ENCODE measurements at places on chromosomes 11 and 22.

DNA sequence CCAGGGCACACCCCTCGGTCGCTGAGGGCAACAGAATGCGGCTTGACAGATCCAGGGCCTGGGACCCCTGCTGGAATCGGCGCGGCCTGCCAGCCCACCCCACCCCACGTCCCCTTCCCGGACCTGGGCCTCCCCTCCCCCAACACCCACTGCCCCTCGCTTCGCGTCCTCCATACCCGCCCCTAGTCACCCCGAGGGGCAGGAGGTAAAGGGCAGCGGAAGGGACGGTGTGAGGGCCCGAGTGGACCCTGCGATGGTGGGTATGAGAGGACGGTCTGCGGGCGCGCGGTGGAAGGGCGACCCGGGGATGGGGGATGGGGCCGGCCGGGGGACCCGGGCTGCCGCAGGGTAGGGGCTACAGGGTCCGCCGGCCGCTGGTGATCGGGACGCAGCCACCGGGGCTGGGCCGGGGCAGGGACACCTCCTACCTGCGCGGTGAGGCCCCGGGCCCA is 311 bp downstream of the APBB1 start:
- DNase-seq: no peak

DNA sequence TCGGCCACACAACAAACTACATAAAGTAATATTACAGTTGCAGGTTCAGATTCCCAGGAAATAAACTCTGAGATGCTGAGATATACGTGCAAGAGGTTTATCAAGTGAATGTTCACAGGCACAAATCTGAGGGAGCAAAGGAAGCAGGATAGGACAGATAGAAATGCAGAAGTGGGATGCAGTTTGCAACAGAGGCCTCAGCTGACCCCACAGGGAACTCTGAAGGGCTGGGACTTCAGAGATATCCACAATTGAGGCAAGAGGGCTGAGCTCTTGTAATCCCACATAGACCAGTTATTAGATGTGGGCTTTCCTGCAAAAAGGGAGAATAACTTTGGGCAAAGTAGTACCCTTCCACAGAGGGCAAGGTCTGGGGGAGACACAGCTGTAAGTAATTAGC is 25.4 kb upstream of the ARHGAP20 start:
- no peak for DNase-seq

DNA sequence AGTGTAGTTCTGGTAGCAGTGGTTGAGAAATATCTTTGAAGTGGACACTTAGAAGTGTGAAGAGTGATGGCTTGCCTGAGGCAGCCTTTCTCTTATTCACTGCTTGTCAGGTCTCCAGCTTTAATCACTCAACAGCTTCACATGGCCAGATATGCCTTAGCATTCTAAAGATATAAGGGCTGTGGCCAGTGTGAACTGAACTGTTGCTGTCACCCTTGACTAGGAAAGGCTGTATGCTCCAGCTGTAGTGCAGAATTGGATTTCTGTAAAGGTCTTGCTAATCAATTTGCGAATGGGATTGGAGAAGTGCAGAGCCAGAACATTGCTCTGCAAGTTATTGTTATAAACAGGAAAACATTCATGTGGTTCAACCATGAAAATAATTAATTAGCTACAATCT is 266.7 kb downstream of the TMEM135 start:
- no peak for DNase-seq

DNA sequence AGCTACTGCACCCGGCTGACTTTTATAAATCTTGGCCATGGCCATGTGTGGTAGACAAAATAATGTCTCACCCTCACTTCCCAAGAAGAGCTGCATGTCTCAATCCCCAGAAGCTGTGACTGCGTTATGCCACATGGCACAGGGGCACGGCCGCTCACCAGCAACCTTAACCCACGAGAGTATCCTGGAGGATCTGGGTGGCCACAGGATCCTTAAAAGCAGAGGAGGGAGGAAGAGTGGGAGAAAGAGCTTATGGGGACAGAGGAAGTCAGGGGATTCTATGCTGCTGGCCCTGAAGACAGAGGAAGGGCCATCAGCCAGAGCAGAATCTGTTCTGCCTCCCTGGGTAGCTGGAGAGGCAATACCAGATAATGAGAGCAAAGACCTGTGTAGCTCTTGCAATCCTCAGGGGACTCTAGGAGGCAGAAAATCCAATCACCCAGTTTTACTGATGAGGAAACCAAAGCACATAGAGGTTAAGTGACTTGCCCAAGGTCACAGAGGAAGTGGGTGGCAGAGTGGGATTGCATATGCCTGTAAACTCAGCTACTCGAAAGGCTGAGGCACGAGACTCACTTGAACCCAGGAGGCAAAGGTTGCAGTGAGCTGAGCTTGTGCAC is 55.3 kb downstream of the CELSR1 start:
- no peak for DNase-seq

DNA sequence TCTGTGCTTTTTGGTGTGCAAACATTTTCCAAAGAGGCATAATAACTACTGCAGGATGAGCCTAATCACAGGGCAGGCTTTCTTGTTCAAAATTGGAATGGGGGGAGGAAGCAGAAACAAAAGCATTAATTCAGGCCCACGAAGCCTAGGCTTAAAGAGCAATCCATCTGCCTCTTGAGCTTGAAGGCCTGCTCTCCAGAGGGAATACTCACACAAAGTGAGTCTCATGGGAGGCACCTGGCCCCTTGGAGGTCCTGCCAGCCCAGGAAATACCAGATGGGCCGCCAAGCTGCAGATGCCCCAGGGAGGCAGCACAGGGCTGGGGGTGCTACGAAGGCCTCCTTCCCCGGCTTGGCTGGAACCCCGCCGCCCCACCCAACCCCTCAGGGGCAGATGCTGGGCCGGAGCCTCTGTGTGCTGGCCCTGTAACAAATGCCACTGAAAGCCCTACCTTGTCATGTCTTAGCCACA is 39.3 kb upstream of the COMT start:
- no peak for DNase-seq

- DNase-seq: no peak
Observed at GRCh38 chr11:132094598-132094997, 724.2 kb downstream of the NTM start.

DNA sequence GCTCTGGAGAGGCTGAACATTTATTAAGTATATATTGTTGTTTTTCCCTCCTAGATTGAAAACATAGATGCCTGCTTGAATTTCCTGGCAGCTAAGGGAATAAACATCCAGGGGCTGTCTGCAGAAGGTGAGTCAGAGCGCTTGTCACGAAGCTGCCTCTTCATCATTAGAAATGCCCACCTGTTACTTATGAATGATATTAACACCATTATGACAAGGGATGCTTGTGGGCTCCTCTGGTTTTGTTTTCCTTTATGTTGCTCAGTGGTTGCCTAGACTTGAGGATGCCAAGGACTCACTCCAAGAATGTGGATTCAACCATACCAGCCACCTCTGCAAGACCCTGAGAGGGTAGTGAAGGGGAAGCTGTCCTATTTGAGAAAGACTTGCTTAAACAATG is 156.2 kb downstream of the NAV2 start:
- no peak for DNase-seq

DNA sequence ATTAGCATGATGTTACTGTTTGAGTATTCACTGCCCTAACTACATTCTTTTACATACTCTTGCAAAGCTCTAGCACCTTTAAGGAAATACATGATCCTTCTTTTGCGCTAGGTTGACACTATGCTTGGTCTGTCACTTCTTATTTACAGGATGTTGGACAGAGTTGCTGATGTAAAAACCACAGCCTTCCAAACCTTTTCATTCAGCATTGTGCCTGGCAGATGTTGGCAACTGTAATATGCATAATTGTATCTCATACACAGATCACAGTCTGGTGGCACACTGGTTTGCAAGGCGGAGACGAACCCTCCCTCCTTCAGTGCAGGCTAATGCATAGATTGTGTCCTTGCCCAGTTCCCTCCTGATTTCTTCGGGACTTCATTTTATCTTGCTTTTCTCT is 224.1 kb downstream of the SNX19 start:
- DNase-seq: no peak

DNA sequence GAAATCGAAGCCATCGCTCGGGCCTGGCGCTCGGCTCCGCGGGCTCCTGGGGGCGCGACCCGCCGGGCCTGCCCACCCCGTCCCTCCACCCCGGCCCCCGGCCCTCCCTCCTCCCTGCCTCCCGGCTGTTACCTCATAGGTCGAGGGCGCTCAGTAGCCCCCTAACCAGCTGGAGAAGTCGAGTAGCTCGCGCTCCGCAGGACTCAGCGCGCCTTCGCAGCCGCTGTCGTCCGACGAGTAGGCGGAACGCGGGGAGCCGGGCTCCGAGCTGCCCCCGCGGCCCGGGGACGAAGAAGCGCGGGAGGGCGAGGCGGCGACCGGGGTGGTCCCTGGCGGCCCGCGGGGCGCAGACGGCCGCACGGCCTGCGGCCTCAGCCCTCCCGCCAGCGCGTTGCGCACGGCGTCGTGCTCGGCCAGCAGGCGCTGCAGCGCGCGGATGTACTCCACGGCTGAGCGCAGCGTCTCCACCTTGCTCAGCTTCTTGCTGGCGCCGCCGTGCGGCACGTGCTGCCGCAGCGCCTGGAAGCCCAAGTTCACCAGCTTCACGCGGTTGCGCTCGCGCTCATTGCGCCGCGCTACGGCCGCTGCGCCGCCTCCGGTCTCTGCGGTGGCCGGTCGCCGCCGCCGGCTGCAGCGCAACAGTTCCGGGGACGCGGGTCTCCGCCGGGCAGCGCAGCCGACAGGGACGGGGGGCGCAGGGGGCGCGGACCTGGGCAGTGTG is 627 bp downstream of the ASCL2 start:
- peak; percentile 26 for DNase-seq

GRCh38 chr22:29208879-29209623 is 3.4 kb downstream of the EMID1 start:
- no peak for DNase-seq

- DNase-seq: no peak
Observed at GRCh38 chr22:23787600-23787896, 782 bp downstream of the SMARCB1 start.

DNA sequence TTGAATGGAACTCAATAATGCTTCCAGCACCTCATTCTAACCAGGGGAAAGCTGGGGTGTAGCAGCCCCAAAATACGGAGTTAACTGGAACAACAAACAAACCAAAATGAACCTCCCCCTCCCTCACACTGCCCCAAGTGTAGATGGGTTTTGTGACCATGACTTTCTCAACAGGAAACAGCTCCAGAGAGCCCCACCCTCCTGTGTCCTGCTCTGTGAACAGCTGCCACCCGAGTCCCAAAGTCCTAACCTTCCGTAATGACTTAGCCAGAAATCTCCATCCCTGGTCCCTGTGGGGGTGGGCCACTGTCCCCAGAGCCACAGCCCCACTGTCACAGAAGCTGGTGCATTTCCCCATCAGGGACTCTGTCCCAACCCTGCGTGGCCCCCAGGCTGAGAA is 155.4 kb downstream of the CRYBB2 start:
- DNase-seq: no peak

GRCh38 chr11:75260396-75261170 is 20.0 kb downstream of the TPBGL start:
- no peak for DNase-seq

DNA sequence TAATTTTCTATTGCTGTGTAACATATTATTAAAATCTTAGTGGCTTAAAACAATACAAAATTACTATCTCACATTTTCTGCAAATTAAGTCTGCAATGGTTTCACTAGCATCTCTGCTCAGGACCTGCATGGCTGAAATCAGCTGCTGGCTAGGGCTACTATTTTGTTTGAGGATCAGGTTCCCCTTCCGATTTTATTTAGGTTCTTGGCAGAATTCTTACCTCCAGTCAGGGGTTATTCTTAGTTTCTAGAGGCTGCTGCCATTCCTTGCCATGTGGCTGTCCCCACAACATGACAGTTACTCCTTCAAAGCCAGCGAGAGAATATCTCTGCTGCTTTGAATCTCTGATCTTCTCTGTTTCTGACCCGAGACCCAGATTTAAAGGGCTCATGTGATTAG is 424.5 kb upstream of the ANO5 start:
- no peak for DNase-seq

- DNase-seq: peak; percentile 34
Observed at GRCh38 chr11:126719740-126720139, 280.8 kb downstream of the KIRREL3 start.

DNA sequence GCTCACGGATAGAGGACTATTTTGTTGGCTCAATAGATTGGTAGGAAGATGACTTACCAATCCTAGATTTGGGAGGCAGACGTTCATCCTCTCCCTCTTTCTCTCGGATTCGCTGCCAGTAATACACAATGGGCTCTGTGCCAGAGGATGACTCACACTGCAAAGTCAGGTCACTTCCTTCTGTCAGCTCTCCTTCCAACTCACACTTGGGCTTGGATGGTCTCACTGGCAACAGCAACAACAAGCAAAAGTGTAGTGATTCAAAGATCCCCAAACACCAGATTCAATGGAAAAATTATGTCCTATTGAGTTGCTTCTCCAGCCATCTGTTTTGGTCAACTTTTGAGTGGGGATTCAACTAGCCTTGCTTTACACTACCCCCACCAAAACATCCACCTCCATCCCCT is 21.7 kb upstream of the HSPA8 start:
- peak; percentile 95 for DNase-seq

DNA sequence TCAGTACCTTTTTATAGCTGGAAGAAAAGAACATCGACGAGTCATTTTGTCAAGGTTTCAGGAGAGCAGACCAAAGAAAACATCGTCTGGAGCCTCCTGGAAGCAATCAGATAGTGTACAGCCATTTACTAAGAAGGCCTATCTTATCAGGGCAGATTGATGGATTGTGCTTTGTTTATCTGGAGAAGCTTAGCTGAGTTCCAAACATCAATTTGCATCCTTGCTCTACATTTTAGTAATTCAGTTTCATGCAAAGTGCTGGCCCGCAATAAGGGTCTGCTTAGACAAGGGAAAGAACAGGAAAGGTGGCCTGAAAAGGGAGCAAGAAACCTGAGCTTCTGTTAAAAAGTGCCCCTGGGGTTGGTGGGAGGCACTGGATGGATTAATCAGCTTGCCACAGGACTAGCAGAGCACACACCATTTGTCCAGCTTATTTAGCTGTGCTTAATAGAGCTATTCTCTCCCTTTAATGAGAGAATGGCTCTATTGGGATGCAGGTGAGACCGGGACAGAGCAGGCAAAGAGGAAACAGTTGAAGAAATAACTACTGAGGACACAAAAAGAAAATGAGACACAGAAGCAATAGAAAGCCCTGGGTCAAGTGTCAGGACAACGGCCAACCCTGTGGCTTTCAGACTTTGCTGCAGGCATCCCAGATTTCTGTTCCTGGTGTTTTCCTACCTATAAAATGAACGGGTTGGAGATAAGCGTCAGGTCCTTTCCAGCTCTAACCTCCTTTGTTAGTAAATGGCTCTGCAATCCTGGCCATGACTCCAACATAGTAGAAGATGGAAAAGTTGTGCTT is 122.1 kb upstream of the TTC12 start:
- no peak for DNase-seq

GRCh38 chr22:38317995-38318715 is 922 bp upstream of the CSNK1E start:
- DNase-seq: peak; percentile 98

- no peak for DNase-seq
Observed at GRCh38 chr11:126231725-126232459, 20.3 kb downstream of the FAM118B start.

- no peak for DNase-seq
Observed at GRCh38 chr22:40043081-40043480, 48.3 kb downstream of the FAM83F start.

Data from EL (cell line).